ENCODE measurements at places on chromosomes 1 and 21. TPM values are rescaled to one million over a fixed set of nuclear protein-coding genes. Genes with fewer than 3 reads are reported as not detected.

DNA sequence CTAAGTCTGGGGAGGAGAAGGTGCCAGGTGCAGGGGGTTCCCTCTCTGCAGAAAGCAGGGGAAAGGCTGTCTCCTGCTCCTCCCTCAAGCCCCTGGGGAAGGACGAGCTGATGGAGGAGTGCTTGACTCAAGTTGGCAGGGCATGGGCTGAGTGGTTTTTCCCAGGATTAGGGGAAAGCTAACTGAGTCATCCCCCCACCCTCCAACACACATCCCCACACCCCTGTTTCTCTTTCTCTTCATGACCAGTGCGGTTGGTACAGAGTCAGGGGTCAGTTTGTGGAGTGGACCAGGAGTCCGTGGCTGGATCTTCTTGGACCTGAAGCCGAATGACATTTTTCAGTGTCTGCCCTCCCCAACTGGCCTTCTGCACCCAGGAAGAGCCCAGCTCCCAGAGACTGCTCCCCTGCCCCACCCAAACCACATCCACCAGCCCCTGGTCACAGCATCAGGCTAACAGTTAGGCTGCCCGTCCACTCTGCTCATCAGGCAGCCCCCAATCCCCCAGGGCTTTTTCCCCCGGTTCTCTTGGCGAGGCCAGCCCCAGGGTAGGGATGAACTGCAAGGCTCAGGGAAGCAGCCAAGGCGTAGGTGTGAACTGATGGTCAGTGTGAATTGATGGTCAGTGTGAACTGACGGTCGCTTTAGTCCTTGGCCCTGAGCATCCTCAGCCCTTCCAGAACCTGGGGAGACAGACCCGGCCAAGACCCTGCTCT lies 81.0 kb downstream of the PAX7 start:
- no peak for DNase-seq

- DNase-seq: no peak
These were observed 20.6 kb downstream of the MYOG start for GRCh38 chr1:203065191-203065590.

DNA sequence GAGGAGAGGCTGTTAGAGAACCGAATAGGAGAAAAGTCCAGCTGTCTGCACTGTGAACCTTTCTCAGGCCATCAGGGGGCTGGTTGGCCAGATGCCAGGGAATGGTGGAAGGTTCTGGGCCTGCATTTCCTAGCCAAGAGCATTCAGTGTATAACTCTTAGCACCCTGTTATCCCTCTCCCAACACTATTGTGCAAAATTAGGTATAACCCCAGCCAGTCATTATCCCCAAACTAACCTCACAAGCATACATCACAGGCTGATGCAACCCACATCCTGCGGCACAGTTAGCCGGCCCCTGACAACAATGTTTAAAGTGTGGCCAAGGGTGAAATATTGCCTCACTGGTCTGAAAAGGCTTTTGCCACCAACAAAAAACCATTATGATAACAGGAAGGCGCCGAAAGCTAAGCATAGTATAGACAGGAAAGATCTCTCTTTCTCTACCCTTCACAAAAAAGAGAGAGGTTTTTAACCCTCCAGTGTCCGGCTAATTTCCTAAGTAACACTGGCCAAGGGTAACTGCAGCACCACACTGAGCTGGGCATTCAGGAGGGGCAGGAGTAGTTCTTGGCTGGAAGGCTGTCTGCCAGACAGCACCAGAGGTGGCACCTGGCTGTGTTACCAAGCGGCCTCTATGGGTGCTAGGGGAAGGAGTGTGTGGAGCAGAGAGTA lies 77.3 kb upstream of the BCAR3 start:
- DNase-seq: no peak

DNA sequence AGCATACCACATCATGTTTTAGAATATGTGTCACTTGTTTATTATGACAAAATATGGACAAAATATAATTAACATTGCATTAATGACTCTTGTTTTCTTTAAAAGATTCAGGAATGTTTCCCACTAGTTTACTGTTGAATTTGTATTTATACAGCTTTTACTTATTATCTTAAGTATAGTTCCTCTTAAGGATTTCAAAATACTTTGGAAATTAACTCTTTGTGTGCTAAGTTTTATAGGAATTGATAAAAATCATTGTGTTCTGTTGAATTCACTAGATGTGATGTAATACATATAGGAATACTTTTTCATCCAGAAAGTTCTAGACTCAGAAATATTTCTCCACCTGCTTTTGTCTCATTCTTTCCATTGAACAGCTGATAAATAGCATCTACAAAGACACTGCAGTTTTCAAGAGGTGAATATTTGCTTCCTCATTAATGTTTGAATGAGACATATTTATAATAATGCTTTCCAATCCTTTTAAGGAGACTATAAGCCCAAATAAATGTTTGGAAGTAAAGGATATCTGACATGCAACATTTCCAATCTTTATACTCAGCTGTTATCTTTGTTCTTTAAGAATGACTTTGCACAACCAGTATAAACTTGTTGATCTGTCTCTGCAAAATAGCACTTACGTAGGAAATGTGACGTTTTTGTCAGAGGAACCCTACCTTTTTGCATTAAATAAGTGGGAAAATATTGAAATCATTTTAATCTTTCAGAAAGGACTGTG lies 38.4 kb upstream of the SAMSN1 start:
- DNase-seq: no peak

DNA sequence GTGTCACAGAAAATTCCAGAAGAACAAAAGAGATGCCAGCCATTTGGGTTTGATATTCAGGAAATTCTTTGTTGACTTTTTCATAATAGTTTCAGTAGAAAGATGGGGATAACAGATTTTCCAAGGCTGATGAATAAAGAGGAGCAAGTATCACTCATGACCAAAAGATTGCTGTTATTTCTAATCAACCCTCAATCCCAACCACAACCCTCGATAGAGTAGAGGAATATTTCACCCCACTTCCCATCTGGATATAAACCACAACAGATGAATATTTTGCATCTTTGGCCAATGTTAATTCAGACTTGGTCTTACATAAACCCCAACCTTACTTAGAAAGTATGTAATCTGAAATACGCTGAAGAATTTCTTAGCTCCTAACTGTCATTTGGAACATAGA lies 232.4 kb downstream of the SEC16B start:
- DNase-seq: no peak

DNA sequence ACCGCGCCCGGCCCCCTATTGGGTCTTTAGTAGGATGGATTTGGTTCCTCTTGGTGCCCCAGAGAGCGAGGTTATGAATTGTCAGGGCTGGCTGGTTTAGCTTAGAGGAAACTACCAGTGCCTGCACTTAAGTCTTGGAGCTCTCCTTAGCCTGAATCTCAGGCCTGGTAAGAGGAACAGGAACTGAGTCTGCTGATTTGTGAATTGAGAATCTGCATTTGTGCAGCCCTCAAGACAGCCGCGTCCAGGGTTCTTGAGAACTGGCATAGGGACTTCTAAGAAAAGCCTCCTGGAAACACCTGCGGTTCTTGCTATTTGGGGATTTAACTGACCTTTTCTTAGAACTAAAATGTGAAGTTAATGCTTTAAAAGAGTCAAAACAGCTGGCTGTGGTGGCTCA lies 1.7 kb downstream of the NECAP2 start:
- DNase-seq: no peak

- DNase-seq: no peak
These were observed 86.7 kb upstream of the COL11A1 start for GRCh38 chr1:103194984-103195383.

- DNase-seq: no peak
These were observed 7.6 kb downstream of the CYP4B1 start for GRCh38 chr1:46806196-46807020.

DNA sequence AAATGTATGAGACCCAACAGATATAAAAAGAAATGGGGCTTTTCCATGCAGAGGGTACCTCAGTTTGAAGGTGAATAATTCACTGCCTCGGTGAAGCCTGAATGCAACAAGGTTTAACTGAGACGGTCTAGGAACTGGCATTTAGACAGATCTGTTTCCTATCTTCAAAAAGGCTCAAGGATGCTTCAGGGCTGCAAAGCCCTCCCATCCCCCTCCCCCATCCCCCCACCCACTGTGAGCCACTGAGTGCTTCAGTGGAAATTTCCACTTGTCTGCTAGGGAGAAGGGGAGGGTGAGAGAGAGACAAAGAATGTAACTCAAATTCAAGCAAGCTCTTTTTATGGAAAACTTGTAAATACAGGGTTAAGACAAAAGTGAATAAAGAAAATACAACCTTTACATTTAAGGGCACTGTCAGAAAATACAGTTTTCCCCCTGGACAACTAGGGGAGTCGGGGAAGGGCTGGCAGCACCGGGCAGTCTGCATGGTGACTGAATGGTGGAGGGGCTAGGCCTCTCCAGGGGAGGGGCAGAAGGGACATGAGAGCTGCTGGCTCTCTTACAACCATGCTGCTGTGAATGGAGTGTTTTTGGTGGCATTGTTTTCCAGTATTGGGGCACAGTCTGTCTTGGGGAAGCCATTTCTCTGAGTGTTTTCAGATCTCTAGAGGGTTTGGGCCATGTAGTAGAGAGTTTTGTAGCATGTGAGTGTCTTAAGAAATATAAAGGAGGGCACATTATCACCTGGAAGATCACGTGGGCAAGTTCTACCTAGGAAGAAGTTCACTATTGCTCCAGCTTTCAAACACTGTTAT lies 56.7 kb downstream of the MRPS6 start:
- no peak for DNase-seq

GRCh38 chr1:175193527-175193910 lies 943 bp upstream of the KIAA0040 start:
- no peak for DNase-seq

- DNase-seq: no peak
These were observed 85.9 kb downstream of the PGM1 start for GRCh38 chr1:63679076-63679475.

The CD1E gene
- total RNA-seq: not detected

The UBXN10 gene
- total RNA-seq: 0.38 TPM

The DOP1B gene
- 15.2 TPM for total RNA-seq

The MPL gene
- not detected for total RNA-seq

The GPR157 gene
- total RNA-seq: 3.1 TPM

The LCE2C gene
- not detected for total RNA-seq

The SRP9 gene
- 339 TPM for total RNA-seq
